MCF 10A (cell line): ENCODE measurements at places on chromosomes 11 and 22. TPM values are rescaled to one million over a fixed set of nuclear protein-coding genes. Genes with fewer than 3 reads are reported as not detected.
A peak's percentile ranks its signal among the peaks of the same experiment; 100 is the strongest.

Gene CHRDL2
- not detected in 2 replicates for total RNA-seq

GRCh38 chr11:65107078-65107477 is 4.6 kb upstream of the TM7SF2 start:
- DNase-seq, result no peak

DNA sequence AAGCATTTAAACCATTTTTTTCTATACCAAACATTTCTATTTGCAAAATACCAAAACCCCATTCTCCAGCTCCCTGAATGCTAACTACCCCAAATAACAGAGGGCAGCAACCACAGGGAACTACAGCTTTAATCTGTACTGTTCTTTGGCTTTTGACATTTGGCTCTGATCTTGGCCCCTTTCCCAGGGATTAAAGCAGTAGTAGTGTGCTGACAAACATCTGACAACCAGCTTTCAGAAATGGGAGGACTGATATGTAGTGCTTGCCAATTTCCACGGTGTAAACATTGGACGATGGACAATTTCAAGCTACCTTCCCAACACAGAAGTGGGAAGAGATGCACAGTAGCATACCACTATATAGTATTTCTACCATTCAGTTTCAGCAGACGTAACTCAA is 88.4 kb upstream of the TEAD1 start:
- DNase-seq, result no peak

- DNase-seq, result no peak
Measured at GRCh38 chr11:115462004-115462541, 42.1 kb downstream of the CADM1 start.

GRCh38 chr22:29359469-29359868 is 28.9 kb downstream of the AP1B1 start:
- peak; percentile 63 for DNase-seq

DNA sequence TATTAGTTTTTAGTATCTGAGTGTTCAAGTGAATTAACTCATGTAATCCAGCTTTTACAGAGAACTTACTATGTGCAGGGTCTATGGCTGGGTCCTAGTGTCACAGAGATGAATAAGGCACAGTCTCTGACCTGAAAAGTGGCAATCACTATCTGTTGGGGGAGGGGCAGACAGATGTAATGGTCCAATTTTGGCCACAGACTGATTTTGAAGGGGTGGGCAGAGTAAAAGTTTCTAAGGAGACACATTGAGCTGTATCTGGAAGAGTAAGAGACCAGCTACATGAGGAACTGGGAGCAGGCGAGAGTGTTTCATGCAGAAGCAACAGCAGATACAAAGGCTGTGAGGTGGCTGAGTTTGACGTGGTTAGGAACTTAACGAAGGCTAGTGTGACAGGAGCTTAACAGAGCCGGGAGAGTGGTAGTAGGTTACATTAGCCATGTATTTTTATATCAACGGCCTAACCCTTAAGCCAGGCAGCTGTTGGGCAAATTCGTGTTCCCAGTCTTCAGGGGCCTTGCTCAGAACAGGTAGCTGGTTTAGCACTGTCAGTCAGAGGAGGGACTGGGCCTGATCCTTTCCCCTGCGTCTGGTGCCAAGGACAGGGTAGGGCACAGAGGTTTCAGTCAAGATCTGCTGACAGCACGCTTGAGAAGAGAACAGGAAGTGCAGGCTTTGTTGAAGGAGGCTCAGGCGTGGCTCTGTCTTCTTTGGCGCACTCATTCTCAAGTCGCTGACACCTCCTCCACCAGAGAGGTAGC is 1.4 kb upstream of the STIM1 start:
- DNase-seq, result no peak
